ENCODE measurements at places on chromosomes 4 and X.

- DNase-seq = no peak
Measured at GRCh38 chr4:143404555-143404954, 67.9 kb downstream of the GAB1 start.

- DNase-seq = no peak
Measured at GRCh38 chrX:115970718-115971117, 199.8 kb upstream of the AGTR2 start.

- DNase-seq = no peak
Measured at GRCh38 chrX:41589634-41590270, 99.0 kb upstream of the GPR34 start.

DNA sequence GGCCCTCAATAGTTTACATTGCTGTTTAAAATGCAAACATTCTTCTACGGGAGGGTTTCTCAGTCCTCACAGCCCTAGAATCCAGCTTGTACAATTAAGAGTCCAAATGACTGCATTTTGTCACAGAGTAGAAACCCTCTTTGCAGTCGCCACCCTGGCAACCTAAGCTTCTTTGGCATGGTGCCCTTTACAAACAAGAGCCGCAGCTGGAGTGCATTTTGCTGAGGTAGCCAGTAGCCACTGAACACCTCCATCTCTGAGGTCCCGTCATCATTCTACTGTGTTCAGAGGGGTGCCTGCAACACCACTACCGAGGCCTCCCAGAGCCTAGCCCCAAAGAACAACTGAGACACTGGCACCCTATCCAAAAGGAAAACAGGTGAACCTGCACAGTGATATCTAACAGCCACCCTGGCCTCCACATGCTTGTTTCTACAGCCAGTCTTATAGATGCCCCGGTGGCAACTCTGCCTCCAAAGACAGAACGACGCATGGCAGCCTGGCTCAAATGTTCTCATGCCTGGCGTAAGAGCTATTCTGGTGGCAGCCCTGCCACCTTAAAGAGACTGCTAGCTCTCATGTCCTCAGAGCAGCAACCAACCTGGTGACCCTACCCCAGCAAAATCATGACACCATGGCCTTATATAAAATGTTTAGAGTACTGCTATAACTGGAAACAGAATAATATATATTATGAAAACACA lies 801.9 kb downstream of the TECRL start:
- no peak for DNase-seq

DNA sequence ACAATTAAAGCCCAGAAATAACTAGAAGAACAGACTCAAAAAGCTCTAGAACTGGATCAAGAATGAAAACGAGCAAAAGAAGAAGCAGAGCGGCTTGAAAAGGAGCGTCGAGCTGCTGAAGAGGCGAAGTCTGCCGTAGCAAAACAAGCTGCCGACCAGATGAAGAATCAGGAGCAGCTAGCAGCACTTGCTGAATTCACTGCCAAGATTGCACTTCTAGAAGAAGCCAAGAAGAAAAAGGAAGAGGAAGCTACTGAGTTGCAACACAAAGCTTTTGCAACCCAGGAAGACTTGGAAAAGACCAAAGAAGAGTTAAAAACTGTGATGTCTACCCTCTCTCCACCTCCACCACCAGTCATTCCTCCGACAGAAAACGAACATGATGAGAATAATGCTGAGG lies 56.1 kb upstream of the PPP4R3C start:
- no peak for DNase-seq

- no peak for DNase-seq
Measured at GRCh38 chr4:4427121-4427870, 40.4 kb downstream of the NSG1 start.

GRCh38 chr4:147975325-147975724 lies 243.4 kb downstream of the ARHGAP10 start:
- DNase-seq = no peak

GRCh38 chr4:68369142-68369805 lies 19.4 kb upstream of the YTHDC1 start:
- DNase-seq = no peak

- no peak for DNase-seq
Measured at GRCh38 chr4:150150629-150151062, 72.4 kb downstream of the DCLK2 start.

DNA sequence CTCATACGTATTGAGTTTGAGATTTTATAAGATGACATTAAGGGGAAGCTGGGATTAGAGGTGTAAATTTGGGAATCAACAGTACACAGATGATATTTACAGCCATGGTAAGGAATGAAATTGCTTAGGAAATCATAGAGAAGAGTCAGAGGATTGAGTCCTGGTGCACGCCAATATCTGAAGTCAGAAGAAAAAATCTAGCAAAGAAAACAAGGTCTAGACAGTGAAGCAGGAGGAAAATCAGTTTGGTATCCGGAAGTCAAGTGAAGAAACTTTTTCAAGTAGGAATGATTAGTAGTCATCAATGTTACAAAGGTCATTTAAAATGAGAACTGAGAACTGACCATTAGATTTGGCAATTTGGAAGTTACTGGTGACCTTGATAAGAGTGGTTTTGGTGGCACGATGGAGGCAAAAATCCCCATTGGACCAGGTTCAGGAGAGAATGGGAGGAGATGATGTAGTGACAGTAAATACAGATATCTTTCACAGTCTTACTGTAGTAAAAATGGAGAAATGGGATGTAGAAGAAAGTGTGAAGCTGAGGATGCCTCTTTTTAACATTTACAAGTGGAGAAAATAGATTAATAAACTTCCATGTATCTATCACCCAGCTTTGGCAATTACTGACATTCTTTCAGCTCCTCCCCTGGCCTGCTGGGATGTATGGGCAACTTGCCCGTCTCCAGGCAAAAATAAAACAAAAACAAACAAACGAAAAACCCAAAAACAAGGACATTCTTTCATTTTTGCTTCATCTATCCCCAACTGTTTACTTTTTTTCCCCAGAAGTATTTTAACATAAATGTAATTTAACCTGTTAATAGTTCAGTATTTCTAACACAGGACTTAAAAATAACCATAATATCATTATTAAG lies 11.4 kb upstream of the GPR34 start:
- no peak for DNase-seq

All from NCI-H1436 (cell line).